Activated T-cell treated with anti-CD3 and anti-CD28 coated beads for 4 hours (primary cell): ENCODE measurements at places on chromosomes 5 and 9.

GRCh38 chr9:6634444-6634843 is 11.1 kb downstream of the GLDC start:
- no peak for DNase-seq

DNA sequence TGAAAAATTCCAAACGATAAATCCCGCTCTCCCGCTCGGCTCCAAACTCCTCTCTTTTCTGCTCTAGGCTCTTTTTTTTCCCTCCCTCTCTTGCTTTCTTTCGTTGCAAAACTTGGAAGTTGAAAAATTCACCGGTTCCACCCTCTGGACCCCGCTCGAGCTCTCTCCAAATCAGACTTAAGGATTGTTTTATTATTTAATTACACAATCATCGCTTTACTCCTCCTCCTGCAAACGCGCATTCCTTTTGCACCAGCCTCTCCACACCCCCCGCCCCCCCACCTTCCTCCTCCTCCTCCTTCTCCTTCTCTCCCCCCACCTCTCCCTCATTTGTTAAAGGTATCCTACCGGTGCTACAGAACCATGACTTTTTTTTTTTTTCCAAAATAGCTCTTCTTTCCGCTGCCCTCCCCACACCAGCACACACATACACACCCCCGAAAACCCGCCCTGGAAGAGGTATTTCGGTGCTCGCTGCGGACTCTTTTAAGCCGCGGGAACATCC is 535 bp upstream of the NFIB start:
- DNase-seq, result no peak

- peak; percentile 10 for DNase-seq
These were observed 46.4 kb upstream of the STK32A start for GRCh38 chr5:147188200-147189108.

DNA sequence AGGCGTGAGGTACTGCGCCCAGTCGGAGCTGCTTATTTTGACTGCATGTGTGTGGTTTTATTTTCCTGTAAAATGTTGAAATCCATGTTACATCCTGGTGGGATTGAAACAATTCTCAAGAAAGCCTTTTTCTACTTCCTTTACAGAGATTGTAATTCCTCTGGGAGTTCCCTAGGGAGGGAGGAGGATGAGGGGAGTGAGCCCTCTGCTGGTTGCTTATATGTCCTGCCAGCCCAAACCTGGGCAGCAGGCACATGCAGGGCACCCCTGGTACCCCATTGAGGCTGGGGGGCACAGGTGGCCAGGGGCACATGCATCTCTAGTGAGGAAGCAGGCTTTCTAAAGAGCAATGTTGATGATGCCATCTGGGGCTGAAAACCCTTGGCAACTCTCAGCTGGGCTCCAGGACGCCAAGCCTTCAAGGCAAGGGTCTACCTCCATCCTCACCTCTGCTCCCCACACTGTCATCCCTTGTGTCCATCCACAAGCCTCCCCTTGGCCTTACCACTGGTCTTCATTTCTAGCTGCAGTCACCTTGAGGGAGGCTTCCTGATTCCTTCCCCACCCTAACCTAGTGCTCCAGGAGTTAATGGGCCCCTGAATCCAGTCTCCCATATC is 84.7 kb upstream of the TNFSF8 start:
- DNase-seq, result no peak

- DNase-seq, result no peak
These were observed 14.9 kb upstream of the HRH2 start for GRCh38 chr5:175642998-175643397.

- no peak for DNase-seq
These were observed 197.0 kb downstream of the SLF1 start for GRCh38 chr5:94815313-94816039.

DNA sequence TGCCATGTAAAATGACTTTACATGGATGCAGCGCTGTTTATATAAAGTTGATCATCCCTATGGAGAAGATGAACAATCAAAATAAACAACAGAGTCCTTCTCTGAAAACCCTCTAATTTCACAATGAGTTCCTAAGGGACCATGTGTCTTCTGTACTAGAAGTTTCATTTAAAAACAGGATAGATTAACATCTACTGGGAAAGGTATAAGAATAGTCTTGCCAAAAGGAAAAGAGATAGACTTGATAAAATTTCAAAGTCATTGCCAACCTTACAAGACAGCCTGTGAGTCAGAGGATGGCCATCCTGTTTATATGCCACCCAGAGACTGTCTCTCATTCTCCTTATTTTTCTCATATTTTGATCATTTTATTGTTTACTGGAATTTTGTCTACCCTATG is 367.1 kb upstream of the PDE4D start:
- DNase-seq, result no peak

GRCh38 chr9:72424131-72424530 is 59.1 kb upstream of the ZFAND5 start:
- DNase-seq, result no peak

- DNase-seq, result no peak
These were observed 587 bp downstream of the C5orf47 start for GRCh38 chr5:173989432-173990082.

DNA sequence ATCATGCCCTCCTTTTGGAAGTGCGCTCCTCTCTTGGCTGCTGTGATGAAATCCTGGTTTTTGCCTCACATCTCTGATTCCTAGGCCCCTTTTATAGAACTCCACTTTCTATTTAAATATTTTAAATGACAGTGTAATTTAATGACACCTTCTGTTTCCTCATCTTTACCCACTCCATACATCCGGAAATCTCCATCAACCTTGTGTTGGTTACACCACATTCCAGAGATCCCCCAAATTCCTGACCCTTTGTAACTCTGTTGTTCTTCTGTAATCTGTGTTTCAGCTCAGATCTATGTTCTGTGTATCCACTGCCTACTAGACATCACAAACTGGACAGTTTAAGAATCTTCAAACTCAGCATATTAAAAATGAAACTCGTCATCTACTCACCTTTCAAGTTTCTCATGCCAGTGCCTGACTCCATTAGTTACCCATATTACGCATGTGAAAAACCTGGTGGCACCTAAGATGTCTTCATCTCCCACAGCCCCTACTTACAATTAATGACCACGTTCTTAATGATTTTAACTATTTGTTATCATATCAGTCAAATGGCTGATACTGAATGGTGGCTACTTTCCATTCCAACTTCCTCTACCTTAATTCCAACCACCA is 25.1 kb downstream of the PARP8 start:
- DNase-seq, result no peak

- no peak for DNase-seq
These were observed 101.1 kb downstream of the SERINC5 start for GRCh38 chr5:80154749-80155148.

GRCh38 chr5:122835681-122836080 is 9.7 kb upstream of the SNX24 start:
- no peak for DNase-seq

DNA sequence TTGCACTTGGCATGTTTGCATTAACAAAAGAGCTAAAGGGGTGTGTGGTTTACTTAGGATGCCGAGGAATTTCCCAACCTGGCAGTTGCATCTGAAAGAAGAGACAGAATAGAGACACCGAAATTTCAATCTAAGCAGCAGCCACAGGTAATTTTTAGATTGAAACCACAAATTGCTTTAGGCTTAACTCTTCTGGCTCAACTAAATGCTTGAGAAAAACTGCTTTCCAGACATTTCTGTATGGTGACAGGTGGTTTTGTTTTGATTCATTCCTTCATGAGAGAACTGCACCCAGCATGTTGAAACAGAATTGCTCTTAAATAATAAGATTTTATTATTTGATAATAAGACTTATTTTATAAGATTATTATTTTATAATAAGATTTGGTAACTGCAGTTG is 21.5 kb downstream of the SECISBP2 start:
- DNase-seq, result no peak

DNA sequence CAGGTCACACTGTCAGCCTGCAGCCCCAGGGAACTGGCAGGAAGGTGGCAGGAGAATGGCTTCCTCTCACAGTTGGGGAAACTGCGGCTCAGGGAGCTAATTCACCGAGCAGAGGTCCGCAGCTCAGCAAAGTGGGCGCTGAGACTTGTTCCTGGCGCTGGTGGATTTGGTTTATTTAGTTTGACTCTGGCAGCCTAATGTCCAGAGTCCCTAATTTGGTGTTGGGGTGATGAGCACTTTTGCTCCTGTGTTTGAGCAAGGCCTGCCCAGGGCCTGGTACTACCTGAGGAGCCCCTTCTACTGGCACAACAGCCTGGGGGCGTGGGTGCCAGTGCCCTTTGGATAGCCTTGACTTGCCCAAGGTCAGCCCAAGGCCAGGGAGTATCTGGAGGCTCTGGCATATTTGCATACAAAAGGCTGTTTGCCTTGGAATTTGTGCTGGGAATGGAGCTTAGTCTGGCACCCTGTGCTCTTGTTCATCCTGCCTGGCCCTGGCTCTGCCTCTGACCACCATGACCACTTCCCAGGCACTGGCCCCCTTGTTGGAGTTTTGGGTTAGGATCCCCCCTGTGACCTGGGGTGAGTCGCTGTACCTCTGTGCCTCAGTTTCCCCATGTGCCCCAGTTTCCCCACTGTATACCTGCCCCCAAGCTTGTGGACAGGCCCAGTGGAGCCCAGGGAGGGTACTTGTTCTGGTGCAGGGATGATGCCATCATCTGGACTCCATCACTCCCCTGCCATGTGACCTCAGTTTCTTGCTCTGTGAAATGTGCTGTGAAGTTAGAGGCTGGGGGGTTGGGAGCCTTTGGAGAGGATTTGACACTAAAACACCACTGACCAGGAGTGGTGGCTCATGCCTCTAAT is 1.4 kb downstream of the SUSD3 start:
- DNase-seq, result no peak

- no peak for DNase-seq
These were observed 8.1 kb downstream of the CCDC187 start for GRCh38 chr9:136295542-136296433.

GRCh38 chr5:298737-299125 is 22.8 kb upstream of the AHRR start:
- DNase-seq, result no peak
